ENCODE measurements at places on chromosomes 5 and 9.

GRCh38 chr5:38593959-38594358 is 37.5 kb upstream of the LIFR start:
- no peak for DNase-seq

DNA sequence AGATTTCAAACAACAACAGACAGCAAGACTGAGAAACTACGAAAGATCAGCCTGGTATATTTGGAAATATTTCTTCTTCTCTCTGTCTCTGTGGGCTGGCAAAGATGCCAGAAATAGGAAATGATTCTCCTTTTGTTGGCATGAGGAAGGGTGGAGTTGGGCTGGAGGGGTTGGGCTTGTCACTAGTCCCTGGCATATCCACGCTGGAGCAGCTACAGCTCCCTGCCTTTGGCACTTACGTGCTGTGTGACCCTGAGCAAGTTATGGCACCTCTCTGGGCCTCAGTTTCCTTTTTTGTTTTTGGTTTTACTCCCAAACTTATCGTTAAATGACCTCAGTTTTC is 354 bp upstream of the KCNMB1 start:
- no peak for DNase-seq

DNA sequence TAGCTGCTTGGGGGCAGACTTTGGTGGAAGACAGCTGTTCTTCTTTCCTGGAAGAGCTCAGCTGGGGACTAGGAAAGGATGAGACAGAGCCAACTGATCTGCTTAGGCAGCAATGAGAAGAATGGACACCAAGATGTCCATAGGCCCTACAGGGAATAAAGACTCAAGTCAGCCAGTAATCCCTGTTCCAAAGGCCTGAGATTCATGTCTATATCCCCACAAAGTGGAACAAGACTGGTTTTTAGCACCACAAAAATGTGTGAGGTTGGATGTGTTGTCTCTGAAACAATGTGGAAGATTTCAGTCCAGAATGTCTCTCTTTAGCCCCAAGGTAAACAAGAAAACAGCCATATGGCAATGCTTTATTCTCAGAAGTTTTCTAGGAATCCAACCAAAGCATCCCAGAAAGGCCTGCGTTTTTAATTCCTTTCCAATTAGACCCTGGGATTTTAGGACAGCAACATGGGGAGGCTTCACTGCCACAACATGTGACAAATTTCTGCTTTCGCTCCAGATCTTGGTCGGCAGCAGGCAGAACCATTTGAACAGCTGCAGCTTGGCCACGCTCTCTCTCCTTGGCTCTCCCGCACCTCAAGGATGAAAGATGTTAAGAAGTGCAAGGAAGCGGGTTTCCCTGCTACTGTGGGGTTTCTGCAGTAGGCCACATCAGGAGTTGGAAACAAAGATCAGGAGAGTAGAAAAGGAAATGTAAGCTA is 245.1 kb downstream of the FSTL4 start:
- DNase-seq: no peak

GRCh38 chr9:126569036-126569435 is 44.7 kb upstream of the LMX1B start:
- no peak for DNase-seq

DNA sequence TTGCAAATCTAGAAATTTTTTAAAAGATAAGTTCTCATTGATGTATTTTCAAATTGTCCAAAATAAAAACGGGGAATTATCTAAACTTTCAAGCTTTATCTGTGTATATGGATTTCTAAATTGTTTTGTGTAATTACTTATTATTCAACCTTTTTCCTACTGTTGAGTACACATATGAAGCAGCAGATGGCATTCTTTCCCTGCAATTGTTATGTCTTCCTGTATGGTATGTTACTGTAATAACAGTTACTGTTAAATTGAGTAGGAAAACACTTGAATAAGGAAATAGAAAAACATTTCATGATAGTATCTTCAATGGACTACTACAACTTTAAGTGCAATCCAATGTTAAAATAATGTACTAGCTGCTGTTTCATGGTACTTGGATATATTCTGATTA is 124.8 kb downstream of the RANBP17 start:
- peak; percentile 3 for DNase-seq

Data from left kidney (tissue), 8 donors.